ENCODE measurements at places on chromosomes 1 and 21. TPM values are rescaled to one million over a fixed set of nuclear protein-coding genes. Genes with fewer than 3 reads are reported as not detected.

DNA sequence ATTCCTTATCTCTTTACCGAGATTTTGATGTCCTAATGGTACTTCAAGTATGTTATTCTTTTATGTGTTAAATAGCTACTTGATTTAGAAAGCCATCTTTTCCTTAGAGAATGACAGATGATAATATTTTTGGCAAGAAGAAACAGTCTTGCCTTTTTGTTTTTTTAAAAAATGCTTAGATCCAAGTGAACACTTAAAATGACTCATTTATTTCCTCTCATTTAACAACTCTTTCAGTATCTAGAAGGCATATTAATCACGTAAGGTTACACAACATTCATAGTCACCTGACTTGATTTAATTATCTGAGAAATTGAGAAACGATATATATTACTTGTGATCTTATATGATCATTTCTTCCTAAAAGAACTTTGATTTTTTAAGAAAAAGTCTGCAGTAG lies 52.4 kb downstream of the SUCO start:
- DNase-seq: no peak

DNA sequence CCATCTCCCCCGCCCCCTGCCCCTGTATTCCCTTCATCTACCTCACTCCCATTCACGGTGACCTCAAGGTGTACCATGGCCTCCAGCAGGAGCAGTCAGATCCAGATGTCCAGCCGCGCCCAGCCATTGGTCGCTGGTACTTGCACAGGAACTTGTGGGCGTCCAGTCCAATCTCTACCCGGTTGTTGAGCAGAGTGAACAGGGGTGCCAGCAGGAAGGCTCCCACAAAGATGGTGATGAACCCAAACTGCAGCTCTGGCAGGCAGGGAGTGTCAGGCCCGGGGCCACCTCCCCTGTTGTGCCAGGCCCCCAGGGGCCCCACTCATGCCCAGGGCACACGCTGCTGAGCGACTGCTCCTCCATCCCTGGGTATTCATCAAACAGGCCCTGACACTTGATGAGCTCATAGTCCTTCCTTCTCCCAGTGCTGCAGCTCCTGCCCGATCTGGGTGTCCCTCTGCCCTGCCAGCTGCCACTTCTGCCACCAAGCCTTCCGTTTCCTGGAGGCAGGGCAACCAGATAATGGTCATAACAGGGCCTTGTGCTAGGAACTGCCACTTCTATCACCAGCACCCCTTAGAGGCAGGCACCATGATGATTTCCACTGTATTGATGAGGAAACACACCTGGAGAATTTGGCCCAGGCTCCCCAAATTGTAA lies 5.7 kb upstream of the ARHGEF19 start:
- no peak for DNase-seq

DNA sequence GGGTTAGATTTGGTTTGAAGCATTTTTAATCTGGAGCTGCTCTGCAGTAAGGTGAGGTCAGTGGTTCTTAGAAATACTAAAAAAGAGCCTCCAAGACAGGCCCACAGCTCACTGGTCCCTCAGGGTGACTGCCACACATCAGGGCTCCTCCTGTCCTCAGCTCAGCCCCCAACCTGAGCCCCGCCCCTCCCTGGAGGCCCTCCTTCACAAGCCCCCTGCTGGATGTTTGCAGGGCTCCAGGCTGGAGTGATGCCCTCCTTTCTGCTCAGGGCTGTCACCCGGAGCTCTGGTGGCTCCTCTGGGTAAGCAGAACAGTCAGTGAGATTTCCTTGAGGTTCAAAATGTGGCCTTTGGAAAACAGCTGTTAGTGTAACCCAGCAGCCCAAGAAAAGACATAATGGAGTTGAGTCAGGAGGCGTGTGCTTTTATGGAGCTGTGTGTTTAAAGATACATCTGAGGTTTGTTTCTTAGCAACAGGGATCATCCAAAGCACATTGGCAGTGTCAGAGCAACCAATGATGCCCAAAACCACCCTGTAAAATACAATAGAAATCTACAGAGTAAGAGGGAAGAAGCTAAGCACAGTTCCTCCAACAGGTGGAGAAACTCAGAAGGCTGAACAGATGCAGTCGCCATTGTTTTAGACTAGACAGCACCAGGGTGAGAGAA lies 21.4 kb downstream of the STUM start:
- no peak for DNase-seq

DNA sequence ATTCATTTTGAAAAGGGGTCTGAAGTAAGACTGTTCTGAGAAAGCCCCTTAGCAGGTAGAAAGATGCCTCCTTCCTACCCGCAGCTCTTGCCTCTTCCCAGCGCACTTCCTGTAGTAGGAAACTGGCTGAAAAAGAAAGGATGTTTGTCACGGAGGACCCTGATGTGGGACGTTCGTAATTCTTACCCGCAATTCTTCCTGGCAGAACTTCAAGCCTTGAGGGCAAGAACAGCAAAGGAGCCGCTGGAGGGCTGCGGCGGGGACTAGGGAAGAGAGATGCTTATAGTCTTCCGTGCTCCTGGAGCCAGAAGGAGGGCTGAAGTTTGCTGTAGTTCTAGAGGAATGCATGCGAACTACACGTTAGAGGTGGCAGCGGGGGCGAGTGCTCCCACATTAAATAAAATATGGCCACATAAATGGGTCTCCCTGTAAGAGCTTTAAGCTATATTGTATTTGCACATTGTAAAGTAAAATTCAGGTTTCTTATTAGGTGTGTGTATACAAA lies 6.3 kb downstream of the C1orf53 start:
- DNase-seq: no peak

DNA sequence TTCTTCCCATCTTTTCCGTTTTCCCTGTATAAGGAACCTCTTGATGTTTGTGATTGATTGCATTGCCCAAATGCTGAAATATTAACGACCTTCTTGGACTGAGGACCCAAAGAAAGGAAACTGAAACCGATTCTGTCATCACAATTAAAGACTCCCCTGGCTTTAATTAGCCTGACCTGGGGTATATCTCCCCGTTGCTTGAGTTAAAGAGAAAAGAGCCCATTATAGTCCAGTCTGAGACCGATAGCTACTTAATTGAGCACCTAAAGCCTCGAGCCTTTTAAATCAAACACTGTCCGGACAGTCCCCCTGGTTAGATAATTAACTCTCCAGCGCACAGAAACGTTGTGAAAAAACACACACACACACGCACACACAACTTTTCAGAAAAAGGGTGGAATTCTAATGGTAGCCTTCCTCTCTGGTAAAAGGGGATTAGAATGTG lies 8.0 kb downstream of the LMO4 start:
- no peak for DNase-seq

- no peak for DNase-seq
These were observed 32.9 kb upstream of the IL12RB2 start for GRCh38 chr1:67274623-67275325.

DNA sequence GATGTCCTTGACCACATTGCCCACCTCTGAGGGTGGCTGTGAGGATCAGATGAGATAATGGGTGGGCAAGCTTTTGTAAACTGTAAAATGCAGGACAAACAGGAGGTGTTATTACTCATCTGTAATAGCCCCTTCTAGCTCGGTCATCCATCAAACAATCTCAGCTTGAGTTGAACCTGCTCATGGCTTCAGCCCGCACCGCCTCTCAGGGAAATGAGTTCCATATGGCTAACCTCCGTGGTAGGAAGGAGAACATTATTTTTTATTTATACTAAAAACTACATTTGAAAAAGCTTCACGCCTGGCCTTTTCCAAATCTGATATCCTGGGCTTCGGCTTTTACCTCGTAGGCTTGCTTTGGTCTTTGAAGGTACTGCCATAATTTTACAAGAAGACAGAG lies 116.2 kb upstream of the USP24 start:
- no peak for DNase-seq

GRCh38 chr1:44881011-44881632 lies 38.1 kb upstream of the PTCH2 start:
- no peak for DNase-seq

DNA sequence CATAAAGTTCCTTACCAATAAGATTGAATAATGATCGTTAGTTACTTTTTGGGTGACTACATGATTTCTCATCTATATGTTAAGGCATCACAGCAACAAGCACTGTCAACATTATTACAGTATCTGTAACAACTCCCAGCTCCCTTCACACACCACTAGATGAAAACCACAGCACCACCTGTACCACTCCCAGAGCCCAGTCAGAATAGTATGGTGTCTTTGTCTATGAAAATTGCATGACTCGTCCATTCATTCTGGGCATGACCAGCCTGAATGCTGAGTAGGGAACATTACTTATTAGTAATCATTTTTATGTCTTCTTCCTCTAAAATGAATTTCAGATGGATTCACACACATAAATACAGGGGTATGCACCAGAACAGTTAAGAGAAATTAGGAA lies 7.0 kb downstream of the OLFML2B start:
- no peak for DNase-seq

DNA sequence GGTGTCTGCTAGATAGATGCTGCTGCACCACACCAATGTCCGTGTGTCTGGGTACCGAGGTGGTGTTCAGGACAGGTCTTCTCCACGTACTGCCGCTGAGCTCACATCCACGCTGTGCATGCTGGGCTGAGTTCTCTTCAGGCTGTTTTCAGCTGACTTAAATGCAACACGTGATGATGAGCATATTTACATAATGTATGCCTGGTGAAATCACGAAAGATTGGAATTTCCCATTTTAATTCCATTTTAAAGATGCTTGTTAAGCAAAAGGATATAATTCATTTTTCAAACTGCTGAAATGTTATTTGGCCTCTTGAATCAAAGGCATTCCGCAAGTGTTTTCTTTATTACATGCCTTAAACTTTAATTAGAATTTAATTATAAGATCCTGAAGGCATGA lies 107.9 kb downstream of the FGGY start:
- DNase-seq: no peak

DNA sequence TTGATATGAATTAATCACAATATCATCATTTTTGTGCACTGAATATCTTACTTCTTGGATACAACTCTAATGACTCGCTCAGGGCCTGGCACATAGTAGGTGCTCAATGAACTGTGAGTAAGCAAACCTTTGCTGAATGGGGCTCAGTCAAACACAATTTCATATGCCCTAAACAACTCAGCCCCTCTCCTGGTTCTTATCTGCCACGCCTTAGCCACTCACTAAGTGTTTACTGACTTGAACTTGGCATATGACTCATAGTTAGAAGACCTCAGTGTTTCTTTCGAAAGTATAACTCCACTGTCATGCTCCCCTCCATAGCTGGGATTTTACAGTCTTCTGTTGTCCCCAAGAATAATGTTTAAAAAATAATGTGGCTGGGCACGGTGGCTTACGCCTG lies 4.8 kb upstream of the IFNLR1 start:
- DNase-seq: no peak

GRCh38 chr21:15031790-15032357 lies 32.9 kb downstream of the NRIP1 start:
- DNase-seq: no peak

DNA sequence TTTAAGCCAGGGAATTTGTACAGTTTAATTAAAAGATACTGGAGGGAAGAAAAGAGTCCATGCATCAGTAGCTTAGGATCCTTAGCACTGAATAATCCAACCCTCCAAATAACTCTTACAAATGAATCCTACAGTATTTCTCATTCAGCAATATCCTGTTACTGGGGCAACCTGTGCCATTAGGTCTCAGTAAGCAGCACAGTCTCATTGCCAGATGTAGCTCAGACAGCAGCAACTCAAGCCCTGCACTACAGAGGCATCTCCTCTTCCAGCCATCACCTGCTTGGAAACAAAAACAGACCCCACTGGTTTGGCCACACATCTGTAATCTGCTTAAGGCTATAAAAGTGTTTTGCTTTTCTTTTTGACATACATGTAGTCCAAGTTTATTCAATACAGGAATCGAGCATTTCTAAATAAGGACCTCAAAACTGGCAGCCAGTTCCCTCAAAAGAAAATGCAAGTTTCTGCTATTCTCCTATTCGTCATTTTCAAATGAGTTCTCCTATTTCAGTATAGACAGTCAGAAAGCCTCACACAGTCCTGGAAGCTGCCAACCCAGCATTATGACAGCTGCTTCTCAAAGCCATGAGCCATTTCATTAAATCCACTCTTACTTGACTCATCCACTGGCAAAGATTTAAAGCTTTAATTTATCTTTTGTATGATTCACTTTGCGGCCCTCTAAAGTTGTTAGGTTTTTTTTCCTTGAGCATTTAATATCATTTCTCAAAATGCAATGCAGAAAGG lies 129.0 kb downstream of the APP start:
- DNase-seq: no peak

DNA sequence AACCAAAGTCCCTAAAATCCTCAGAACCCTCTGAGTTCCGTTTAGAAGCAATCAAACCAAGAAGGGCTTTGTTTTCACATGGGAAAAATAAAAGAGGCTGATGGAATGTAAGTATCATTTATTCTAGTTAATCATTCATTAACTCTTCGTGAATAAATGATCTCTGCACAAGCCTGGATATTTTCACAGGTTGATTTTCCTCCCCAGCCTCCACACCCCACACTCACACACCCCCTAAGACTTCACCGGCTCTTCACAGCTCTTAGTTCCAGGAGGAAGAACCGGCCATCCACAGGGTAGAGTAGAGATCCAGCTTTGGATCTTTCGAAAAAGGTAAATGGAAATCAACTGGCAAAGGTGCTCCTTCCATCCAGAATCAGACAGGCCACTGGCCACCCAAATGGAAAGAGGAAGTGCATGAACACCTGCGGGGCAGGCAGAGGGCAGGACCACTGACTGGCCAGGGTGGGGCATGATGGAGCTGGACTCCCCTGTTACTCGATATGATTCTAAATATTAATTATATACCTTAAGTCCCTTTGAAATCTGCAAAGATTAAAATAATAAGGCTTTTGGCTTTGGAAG lies 10.0 kb downstream of the C1orf198 start:
- DNase-seq: no peak

- no peak for DNase-seq
These were observed 72.4 kb upstream of the IFNAR2 start for GRCh38 chr21:33157303-33157702.

Gene HNRNPR
- 54.9 TPM for total RNA-seq

Gene TBX19
- 0.55 TPM for total RNA-seq

Gene RAB42
- 1.5 TPM for total RNA-seq

Gene AMY1C
- total RNA-seq: not detected

Gene BMP8B
- 0.40 TPM for total RNA-seq

Gene OR2W3
- total RNA-seq: not detected

Gene ODR4
- total RNA-seq: 9.2 TPM

Gene GRIK3
- 0.62 TPM for total RNA-seq

Gene FMO2
- total RNA-seq: 53.5 TPM

Gene SYT2
- not detected for total RNA-seq

Data from left ventricle myocardium superior (tissue), 1 donor.